ENCODE measurements at places on chromosomes 4 and X.

GRCh38 chrX:17032351-17032750 lies 85.9 kb downstream of the REPS2 start:
- DNase-seq = no peak

GRCh38 chr4:153466949-153467896 lies 1.1 kb downstream of the TMEM131L start:
- DNase-seq = peak; percentile 35

DNA sequence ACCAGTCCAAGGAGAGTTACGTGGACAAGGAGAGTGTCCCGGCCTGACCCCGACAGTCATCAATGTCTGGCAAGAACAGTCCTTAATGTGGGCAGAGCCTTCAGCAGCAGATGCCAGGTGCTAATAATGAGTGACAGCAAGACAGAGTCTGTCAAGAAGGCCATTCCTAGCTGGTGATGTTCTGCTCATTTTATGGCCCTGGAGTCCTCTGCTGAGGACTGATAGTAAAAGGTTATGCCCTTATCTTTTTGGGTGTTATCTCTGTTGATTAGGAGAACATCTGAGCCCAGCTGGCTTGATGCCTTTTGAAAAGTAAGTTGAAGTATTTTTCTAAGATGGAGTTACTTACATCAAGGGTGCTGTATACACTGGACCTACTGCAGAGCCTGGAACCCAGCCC lies 67.3 kb downstream of the SLC34A2 start:
- no peak for DNase-seq

DNA sequence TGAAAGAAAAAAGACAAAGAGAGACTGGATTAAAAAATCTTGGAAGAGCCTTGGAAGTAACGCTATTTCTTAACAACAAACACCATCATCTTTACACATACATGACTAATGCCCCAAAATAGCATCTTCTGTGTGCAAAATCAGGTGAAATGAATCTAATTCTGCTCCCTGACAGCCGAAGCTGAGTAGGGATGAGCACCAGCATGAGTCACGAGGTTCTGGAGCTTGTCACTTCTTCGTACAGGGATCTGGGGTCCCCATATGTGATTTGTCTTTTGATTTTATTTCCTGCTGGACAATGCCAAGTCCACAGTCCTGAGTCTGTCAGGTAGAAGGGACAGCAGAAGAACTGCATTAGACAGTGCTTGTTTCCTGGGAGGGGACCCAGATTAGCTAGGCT lies 55.9 kb downstream of the OSTC start:
- DNase-seq = no peak

DNA sequence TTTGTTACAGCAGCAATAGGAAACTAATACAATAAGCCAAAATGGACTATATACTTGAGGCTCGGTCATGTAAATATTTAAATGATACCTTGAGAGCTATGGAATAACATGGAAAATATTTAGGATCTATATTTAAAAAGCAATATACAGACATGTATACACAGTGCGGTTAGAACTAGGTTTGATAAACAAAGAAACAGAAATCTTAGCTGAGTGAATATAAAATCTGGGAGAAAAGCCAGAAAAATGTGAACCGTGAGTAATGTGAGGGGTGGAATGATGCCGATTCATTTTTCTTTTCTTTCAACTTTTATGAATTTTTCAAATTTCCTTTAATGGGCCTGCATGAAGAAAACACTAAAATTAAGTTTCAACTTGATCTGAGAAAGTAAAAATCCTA lies 104.1 kb downstream of the ATXN3L start:
- DNase-seq = no peak

GRCh38 chr4:74038086-74038424 lies 434 bp downstream of the CXCL3 start:
- DNase-seq = no peak

DNA sequence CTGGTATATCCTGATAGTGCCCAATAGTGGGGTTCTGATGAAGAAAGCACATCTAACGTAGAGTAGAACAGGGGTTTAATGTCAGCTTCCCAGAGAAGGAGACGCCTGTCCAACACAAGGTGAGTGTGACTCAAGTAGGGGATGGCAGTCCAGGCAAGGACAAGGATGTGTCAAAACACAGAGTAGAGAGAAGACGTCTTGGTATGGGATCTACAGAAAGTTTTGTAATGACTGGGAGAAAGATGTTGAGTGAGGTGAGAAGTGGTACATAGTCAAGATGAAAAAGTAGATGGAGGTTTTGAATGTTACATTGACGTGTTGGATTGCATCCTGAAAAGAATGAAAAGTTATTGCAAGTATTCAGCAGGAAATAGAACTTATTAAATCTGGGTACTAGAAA lies 124.4 kb downstream of the TMA16 start:
- no peak for DNase-seq

- DNase-seq = no peak
Measured at GRCh38 chr4:138063581-138063980, 178.6 kb downstream of the SLC7A11 start.

DNA sequence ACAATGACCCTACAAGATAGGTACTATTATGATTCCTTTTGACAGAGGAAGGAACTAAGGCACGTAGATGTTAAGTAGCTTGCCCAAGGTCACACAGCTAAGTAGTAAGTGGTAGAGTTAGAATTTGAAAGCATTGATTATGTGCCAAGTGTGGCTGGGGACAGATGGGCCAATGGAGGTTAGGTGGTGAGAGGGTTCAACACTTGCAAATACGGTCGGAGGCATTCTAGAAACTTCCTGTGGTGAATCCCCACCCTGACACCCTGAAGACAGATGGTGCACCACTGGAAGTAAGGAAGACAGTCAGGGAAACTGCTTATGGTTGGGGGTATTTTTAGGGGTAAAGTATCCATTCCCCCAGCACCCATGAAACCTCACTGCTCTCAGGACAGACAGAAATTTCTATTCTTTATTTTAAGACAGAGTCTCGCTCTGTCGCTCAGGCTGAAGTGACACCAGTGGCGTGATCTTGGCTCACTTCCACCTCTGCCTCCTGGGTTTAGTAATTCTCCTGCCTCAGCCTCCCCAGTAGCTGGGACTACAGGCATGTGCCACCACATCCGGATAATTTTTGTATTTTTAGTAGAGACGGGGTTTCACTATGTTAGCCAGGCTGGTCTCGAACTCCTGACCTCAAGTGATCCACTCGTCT lies 142.5 kb downstream of the RASL11B start:
- DNase-seq = no peak

- DNase-seq = no peak
Measured at GRCh38 chr4:41455206-41455605, 82.8 kb upstream of the LIMCH1 start.

DNA sequence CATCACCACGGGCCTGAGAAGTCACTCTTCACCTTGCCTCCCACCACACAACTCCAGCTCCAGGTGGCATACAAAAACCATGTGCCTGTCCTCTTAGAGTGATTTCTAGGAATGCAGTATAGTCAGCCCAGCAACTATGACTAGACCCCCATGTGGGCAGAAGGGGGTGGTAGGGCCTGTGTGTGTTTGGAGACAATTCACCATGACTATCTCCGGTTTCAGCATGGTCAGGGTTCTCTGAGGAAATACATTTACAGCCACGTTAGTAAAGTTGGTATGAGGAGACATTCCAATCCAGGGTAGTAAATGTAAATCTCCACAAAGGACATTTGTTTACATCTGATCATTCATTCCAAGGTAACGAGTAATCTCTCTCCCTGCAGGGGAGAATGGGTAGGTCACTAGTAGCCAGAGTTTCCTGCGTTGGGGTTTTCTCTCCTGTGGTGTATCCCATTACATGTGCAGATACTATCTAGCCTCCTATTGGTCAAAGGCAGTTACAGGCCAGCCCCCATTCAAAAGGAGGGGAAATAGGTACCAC lies 4.2 kb upstream of the MTMR1 start:
- no peak for DNase-seq

DNA sequence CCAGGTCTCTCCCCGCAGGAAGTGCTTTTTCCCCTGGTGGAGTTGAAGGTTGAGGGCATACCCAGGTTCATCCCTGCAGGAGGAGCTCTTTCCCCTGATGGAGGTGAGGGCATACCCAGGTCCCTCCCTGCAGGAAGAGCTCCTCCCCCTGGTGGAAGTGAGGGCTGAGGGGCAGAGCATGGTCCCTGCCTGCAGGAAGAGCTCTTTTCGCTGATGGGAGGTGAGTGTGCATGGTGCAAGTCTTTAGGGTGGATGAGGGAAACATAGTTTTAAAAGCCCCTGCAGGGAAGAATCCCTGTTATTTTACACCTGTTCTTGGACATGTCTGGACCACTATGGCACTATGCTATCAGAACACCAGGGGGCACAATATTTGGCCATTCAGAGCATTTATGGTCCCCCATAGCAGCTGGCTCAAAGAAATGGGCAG lies 43.7 kb upstream of the PUDP start:
- DNase-seq = no peak

All from effector CD4-positive, alpha-beta T cell (primary cell).